Activated effector memory CD4-positive, alpha-beta T cell treated with anti-CD3 and anti-CD28 coated beads, Interleukin-2, amount 50 U/mL, for 16 hours (primary cell): ENCODE measurements at places on chromosomes 7 and 10.

- no peak for DNase-seq
These were observed 479.9 kb upstream of the FOXK1 start for GRCh38 chr7:4202154-4202736.

DNA sequence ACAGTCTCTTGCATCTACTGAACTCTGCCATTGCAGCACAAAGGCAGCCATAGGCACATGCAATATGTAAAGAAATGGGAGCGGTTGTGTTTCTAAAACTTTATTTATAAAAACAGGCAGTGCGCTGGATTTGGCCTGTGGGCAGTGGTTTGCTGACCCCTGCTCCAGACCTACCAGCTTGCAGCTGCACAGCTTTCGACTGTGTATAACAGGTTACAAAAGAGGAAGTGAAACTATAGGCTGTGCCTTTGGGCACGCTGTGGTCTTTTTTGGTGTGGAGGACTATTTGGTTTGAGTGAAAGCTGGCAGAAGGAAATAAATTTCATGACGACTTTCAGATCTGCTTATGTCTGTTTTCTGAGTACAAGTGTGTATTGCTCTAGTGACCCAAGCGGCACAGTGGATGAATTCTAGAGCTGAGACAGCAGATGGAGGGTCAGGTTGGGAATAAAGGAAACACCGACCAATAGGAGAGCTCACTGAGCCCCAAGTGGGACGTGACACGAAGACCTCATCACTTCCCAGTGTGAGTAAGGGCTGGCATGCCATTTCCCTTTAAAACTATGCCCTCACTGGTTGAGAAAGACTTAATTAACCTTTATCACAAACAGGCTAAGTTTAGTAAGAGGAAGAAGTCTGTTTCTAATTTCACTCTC, 152.7 kb downstream of the ANK3 start:
- no peak for DNase-seq

DNA sequence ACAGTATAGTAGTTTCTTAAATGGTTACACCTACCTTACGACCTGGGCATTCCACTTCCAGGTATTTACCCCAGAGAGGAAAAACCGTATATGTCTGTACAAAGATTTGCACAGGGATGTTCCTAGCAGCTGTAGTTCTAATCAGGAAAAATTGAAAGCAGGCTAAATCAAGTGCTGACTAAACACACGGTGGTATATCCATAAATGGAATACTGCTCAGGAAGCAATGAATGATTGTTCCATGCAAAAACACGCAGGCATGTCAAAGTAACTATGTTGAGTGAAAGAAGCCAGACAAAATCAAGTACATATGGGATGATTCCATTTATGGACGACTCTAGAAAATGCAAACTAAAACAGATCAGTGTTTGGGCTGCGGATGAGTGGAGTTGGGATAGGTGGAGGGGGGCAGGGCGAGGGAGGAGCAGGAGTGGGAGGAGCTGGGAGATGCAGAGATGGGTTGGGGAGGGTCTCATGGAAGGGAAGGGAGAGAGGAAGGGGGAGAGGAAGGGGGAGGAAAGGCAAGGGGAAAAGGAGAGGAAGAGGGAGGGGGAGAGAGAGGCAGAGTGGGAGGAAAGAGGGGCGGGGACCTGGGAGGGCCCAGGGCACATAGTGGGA, 484 bp upstream of the MSRB2 start:
- DNase-seq: no peak

- peak; percentile 48 for DNase-seq
These were observed 196.1 kb downstream of the GRID1 start for GRCh38 chr10:86170255-86171108.

GRCh38 chr10:113049881-113050280, 99.8 kb downstream of the TCF7L2 start:
- no peak for DNase-seq

DNA sequence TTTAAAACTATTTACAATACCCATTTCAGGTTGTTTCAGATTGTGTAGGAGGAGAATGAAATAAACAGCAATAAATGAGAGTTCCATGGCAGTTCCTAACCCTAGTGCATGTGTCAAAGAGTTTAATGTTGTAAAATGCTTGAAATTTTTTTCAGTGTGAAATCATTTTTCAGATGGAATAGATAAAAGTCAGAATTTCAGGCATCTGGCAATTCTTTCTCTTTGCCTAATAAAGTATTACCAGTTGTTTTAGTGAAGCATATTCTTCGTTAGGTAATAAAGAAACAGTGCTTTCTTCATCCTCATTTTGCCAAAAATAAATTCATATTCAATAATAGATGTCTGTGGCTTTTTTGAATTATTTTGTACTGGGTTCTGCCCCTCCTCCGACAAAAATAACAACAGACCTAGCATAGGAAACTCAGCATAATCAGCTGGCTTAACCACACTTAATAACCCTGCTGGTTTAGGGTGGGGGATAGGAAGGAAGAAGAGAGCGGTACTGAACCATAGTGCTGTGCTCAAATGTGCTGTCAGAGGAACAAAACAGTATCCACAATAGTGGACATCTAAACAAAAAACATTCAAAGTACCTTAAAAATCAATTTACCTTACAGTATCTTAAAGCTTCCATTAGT, 39.1 kb downstream of the MINDY3 start:
- DNase-seq: no peak

GRCh38 chr10:21508706-21509331, 16.7 kb downstream of the SKIDA1 start:
- no peak for DNase-seq

DNA sequence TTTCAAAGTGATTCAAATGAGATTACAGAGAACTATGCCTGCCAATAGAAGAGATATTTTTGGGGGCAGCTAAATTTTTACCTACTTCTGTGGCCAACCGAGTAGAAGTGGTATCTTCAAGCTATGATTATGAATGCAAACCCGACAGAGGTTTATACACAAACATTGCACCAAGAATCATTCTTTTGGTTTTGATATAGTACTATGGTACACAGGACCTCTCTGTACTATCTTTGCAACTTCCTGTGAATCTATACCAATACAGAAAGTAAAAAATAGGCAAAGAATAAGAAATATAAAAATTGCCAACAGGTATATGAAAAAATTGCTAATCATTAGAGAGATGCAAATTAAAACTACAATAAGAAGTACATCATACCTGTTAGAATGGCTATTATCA, 103.2 kb upstream of the VIPR2 start:
- no peak for DNase-seq

GRCh38 chr10:99406149-99406548, 24.3 kb downstream of the GOT1 start:
- DNase-seq: no peak

DNA sequence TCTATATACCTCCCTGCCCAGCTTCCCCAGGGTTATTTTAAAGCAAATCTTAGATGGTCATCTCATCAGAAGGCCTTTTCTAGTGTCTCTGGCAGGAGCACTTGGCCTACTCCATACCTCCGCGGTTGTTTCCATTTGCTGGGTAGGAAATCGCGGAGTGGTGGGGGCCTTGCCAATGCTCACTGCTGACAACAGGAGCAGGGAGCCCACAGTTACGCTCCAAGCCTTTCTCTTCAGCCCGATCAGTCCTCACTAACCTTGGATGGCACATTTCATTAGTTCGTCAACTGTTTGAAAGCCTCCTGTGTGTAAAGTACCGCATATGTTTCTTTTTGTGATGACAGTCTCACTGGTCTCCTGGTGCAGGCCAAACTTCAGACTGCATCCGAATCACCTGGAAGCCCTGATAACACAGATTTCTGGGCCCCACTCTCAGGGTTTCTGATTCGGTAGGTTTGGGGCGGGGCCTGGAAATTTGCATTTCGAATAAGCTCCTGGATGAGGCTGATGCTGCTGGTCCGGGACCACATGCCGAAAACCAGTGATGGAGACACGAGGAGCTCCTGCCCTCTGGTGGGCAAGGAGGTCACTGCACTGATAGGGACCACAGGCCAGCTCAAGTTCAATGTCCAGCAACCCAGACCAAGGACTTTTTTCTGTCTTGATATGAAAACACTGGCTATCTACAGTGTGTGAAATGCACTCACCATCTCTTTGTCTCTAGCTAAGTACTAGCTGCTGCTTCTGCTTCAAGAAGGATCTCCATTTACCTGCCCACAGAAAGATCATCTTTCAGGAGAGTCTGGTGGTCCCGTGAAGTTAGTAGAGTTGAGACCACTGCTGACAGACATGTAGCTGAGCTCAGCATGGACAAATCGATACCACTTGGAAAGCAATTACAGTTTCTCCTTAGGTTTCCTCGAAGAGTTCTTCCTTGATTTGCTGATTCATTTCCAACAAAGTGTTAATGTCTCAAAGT, 14.0 kb downstream of the LRGUK start:
- peak; percentile 79 for DNase-seq

DNA sequence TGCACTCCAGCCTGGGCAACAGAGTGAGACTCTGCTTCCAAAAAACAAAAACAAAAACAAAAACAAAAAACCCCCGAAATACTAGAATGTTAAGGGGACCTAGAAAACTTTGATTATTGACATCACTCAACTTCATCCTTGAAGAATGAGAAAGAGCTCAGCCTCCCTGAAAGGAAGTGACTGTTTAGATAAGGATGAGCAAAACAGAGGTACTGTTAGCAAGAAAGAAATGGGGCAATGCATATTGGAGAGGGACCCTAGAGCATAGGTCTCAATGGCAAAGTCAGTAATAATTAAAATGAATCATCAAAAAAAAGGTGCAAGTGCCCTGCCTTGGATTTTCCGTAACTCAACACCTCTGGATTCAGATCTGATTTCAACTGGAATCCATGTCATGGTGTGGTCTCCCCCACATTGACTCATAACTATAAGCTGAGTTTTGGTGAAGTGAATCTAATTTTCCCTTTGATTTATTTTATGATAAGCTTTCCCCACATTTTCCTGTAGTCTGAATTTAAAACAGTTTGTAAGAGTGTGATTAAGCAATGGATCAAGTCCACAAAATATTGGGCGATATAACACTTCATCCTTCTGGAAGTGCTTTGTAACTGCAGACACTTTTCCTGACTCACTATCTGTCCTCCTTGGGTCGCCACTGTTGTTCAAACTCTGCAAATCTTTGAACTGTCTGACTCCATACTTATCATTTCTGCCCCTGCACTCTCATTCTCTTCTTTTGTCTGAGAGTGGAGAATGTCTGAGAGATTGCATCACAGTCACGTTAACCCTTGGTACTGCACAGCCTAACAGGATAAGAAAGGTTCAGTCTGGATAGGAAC, 224.8 kb upstream of the LYZL1 start:
- no peak for DNase-seq

GRCh38 chr10:99524050-99524666, 8.6 kb upstream of the NKX2-3 start:
- DNase-seq: no peak

DNA sequence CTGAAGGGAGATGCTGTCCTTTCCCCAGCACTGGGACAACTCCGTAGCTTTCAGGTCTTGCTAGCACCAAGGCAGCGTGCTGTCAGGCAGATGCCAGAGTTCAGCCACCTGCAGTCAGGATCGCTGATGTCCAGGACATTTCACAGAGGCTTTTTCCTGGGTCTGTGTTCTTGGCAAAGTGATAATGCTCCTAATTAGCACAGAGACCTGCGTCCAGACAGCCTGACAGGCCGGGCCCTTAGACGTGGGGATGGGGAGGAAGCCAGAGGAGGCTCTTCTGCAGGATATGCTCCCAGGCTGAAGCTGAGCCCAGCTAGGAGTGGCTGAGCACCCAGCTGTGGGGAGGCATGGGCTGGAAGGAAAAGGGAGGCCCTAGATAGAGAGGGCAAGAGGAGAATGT, 82.5 kb upstream of the TBX20 start:
- DNase-seq: no peak
